ENCODE measurements at places on chromosomes 5 and 9.
A peak's percentile ranks its signal among the peaks of the same experiment; 100 is the strongest.

DNA sequence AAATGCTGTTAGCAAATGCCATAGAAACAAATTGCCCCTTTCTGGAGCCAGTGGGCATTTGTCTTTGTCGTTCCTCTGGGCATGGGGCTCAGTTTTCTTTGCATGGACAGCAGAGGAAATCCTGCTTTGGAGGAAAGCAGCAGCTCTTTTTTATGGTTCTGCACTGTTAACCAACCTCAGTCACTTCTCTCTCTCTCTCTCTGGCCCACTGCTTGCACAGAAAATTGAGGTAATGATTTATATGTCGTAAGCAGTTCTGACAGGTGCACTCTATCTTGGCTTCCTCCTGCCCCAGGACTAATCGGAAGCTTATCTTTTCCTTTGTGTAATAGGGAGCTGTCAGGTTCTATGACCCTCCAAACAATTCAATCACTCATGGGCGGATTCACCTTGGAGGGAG, 159.6 kb upstream of the GPR151 start:
- no peak for DNase-seq

DNA sequence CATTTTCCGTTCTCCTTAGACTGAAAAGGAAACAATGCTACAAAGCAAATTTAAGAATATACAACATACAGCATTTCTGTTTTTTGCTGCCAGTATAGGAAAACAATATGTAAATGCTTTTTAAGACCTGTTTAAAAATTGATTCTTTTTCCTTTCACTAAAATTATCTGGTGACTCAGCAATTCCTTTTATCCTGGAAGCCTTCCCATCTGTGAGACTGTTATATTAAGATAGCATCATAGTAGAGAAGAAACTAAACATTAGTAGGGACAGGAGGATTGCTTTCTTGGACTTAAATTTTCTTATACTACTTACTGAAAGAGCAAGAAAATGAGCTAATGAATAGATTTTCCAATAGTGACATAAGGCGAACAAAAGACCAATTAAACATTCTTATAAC, 30.0 kb upstream of the GPR21 start:
- DNase-seq, result peak; percentile 67

DNA sequence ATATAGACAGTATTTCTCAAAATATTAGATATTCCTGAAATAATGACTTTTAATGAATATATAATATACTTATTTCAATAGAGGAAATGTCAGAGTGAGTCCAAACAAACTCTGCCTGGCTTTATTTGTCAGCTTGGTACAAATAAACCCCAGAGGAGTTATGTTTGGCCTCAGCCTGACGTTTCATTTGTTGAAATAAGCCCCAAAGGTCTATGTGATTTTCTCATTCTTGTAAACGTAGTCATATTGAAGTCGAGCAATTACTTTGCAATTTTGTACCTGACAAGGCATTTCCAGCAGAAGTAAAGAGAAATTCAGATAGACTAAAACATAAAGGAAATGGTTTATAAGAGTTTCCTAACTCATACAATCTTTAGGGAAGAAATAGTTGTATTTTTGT, 57.9 kb downstream of the MCCC2 start:
- no peak for DNase-seq

- DNase-seq, result peak; percentile 31
Observed at GRCh38 chr9:133377721-133378216, 1.6 kb downstream of the STKLD1 start.

- peak; percentile 6 for DNase-seq
Observed at GRCh38 chr5:62206150-62206829, 99.7 kb upstream of the KIF2A start.

DNA sequence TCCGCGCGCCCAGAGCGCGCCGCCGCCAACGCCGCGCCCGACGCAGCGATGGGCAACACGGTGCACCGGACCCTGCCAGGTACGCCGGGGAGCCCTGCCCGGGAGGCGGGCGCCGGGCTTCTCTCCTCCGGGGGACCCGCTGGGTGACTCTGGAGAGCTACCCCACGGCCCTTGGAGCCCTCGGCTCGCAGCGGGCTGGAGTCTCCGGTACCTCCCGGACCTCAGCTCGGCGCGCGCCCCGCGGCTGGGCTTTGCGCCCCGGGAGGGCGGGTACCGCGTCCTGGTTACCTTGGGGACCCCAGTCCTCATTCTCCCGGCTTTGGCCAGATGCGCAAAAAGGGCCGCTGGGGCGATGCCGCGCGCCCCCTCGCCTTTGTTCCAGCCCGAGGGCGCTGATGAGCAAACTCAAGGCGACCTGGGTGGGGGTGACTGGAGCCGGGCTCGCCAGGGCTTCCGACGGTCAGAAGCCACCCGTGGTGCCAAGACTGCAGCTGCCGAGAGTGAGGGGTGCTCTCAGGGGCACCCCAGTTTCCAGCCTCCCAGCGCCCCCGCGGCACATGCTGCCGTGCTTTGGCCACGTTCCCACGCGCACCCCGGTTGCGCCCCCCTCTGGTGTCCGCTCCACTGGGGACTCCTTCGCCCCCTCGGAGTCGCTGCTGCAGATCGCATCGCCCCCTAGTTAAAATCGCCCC, 442 bp downstream of the NEURL1B start:
- DNase-seq, result no peak

GRCh38 chr5:93057311-93057710, 523.7 kb downstream of the NR2F1-AS1 start:
- no peak for DNase-seq

- peak; percentile 95 for DNase-seq
Observed at GRCh38 chr9:114551750-114552685, 35.6 kb upstream of the ATP6V1G1 start.

DNA sequence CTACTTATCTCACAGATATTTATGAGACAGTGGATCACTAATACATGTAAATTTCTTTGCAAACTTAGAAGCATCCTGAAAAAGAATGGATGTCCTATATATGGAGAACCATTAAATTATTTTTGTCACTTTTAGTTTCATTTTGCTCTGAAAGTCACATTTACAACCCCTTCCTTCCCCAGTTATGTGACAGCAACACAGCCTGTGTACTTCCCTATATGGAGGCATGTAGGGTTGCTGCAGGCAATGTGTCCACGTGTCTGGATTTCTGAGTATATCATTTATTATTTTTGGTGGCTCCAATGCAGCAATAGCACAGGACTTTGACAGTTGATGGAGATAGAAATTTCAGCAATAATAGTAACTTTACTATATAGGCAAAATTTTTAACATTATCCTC, 156.4 kb downstream of the ST8SIA4 start:
- no peak for DNase-seq

GRCh38 chr5:2169850-2170760, 287.4 kb upstream of the IRX4 start:
- no peak for DNase-seq

DNA sequence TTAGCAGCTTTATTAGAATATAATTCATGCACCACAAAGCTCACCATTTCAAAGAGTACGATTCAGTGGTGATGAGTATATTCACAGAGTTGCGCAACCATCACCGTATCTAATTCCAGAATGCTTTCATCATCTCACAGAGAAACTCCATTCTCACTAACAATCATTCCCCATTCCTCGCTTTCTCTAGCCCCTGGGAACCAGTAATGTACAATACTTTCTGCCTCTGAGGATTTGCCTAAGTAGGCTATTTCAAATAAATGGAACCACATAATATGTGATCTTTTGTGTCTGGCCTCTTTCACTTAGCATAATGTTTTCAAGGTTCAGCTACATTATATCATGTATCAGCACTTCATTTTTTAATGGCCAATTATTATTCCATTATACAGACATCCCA, 145.1 kb upstream of the ADAMTS16 start:
- peak; percentile 8 for DNase-seq

- DNase-seq, result no peak
Observed at GRCh38 chr9:4465910-4466309, 24.4 kb upstream of the SLC1A1 start.

GRCh38 chr9:34600908-34601307, 11.0 kb downstream of the RPP25L start:
- DNase-seq, result no peak

DNA sequence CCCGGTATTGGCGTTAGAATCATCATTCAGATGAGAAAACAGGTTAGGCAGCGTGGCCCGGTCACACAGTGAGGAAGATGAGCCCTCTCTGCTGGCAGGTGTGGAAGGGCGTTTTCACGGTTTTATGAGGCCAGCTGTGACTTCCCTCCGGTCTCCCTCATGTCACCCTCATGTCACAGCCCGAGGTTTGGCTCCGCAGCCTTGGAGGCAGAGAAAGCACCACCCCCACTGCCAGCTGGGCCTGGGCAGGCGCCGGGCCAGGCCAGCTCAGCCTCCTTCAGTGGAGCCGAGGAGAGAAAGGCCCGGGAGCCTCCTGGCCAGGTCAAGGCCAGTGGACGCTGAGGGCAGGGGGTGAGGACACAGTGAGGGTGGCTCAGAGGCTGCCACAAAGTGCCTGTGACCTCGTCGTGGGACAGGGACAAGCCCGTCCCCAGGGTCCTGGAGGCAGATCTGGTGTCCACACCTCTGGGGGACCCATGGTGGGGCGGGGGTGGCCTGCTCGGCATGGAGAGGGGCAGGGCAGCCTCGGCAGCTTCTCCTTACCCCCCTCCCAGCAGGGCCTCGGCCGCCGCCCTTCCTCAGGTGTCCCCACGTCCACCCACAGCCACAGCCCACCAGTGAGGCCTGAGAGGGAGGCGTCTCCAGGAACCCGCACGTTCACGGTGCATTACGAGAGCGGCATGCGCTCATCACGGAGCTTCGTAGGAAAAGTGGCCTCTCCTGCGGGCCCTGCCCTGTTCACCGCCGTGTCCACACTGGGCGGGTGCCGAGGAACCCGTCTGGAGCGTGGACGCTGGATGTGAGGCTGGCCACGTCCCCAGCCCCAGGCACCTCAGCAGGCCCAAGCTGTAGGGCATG, 32.2 kb downstream of the EXD3 start:
- DNase-seq, result no peak

DNA sequence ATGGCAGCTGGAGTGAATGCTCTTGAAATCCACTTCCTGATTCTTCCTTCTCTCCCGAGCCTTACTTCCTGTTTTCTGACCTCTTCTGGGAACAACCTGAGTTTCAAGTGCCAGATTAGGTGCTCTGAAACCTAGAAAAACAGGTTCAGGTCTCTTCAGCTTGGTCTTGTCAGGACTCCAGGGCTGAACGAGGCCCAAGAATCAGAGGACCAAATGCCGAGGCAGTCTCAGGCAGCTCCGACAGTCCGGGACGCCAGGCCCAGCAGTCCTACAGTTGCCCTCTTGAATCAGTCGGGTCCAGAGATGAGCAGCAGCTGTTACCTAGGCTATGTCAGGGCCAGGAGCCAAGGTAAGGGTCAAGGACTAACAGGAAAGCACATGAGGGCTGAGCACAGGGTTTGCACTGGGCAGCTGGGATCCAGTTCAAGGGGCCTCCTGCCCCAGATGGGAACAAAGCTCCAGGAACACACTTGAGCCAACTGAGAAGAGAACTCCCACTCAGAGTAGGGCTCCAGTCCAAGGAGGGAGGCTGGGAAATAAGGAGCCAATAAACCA, 38.3 kb upstream of the ADRA1B start:
- DNase-seq, result peak; percentile 80

- no peak for DNase-seq
Observed at GRCh38 chr9:2229109-2229721, 214.1 kb downstream of the SMARCA2 start.

GRCh38 chr9:107242073-107243030, 40.7 kb upstream of the RAD23B start:
- no peak for DNase-seq

GRCh38 chr9:81595887-81596543, 93.3 kb downstream of the TLE1 start:
- DNase-seq, result no peak

GRCh38 chr5:157168286-157168685, 2.2 kb upstream of the GARIN3 start:
- DNase-seq, result no peak

DNA sequence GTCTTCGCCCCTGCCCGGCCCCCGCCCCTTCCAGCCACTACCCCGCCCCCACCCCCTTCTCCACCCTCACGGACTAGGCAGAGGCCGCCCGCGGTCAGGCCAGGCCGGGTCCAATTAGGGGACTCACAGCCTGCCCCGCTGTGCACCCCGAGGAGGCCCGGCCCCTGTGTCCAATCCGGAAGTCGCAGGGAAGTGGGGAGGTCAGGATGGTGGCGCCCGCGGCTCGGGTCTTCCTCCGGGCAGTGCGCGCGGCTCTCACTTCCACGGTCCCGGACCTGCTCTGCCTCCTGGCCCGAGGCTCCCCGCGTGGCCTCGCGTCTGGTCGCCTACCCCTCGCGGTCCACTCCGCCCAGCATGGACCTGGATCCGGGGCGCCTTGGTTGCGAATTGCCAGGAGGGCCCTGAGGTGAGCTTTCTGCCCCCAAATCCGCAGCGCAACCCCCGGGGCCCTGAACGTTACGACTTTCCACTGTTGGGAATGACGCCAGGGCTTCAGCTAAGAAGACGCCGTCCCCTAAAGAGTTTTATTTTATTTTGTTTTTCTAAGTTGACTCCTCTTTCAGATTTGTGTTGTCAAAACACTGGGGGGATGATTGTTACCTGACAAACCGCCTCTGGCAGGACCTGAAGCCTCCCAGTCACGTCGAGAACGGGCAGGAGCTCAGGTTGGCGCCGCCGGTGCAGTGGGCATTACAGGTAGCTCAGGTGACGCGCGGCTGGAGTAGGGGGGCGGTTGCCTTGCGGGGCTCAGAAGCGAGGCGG, 763 bp upstream of the IRX2 start:
- no peak for DNase-seq

GRCh38 chr9:89872913-89873707, 268.3 kb downstream of the GADD45G start:
- no peak for DNase-seq

- DNase-seq, result no peak
Observed at GRCh38 chr5:178994580-178995340, at the start of gene GRM6. TSS of gene GRM6 (minus strand) at chr5:178995320. CDS start at chr5:178994944, 376 bp downstream.

DNA sequence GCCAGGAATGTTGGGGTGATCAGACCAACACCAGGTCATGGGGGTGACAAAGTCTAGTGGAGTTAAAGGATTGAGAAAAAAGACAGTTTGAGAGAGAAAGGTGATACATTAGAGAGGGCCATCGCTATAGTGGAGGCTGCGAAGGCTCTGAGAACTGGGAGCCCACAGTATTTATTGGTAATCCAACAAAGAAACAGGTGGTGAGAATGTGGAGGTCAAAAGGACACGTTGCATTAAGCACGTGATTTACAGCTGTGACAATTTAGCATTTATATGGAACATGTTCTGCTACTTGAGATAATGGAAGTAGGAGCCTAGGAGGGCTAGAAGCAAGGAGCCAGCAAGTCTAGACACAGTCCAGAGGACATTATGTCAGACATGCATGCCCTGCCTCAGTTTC, 2086.5 kb upstream of the C9orf72 start:
- no peak for DNase-seq

DNA sequence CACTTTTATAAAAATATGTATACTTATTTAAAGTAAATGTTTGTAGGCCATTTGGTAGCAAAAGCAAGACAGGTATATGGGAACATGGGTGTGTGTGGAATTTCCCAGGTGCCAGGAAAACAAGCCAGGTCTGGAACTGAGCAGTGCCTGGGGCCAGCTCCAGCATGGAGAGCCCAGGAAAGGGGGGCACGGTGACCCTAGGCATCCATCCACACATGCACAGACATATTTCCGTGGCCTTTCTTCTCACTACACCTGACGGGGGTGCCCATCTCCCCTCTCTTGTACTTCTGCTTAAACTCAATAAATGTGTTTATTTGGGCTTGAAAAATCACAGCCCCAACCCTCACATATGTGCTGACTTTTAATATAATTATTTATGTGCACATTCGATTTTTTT, 31.2 kb upstream of the CXCL14 start:
- no peak for DNase-seq

All from fibroblast of pulmonary artery (primary cell).